Activated CD4-positive, alpha-beta T cell treated with anti-CD3 and anti-CD28 coated beads, Interleukin-2, Interleukin-4, amounts not matched to agents 100 ng/mL and 50 ng/mL, durations not matched to agents 16 hours and 8 hours (primary cell): ENCODE measurements at places on chromosomes 2 and 18.

DNA sequence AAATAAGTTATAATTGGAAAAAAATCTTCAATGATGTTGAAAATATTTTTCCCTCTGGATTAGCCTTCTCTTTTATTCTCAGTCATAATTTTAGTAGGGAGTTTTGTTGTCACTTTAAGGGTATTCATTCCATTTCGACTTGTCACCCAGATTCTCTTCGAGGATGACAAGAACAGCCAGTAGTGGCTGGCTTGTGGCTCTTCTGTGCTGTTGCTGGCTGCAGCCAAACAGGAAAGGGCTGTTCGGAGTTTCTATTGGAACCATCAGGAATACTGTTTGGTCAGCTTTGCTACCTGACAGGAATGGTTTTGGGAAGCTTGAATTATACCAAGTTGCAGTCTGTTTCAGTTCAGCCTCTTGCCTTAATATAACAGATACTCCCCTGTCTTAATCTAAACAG is 41.6 kb downstream of the MGAT5 start:
- no peak for DNase-seq

- DNase-seq = no peak
Measured at GRCh38 chr2:223368481-223368880, 233.7 kb downstream of the SCG2 start.

GRCh38 chr18:58578835-58579560 is 49.9 kb downstream of the ALPK2 start:
- DNase-seq = no peak

GRCh38 chr2:120239488-120240287 is 13.0 kb upstream of the RALB start:
- DNase-seq = no peak

GRCh38 chr2:121490584-121491133 is 40.0 kb upstream of the RNU4ATAC start:
- no peak for DNase-seq

DNA sequence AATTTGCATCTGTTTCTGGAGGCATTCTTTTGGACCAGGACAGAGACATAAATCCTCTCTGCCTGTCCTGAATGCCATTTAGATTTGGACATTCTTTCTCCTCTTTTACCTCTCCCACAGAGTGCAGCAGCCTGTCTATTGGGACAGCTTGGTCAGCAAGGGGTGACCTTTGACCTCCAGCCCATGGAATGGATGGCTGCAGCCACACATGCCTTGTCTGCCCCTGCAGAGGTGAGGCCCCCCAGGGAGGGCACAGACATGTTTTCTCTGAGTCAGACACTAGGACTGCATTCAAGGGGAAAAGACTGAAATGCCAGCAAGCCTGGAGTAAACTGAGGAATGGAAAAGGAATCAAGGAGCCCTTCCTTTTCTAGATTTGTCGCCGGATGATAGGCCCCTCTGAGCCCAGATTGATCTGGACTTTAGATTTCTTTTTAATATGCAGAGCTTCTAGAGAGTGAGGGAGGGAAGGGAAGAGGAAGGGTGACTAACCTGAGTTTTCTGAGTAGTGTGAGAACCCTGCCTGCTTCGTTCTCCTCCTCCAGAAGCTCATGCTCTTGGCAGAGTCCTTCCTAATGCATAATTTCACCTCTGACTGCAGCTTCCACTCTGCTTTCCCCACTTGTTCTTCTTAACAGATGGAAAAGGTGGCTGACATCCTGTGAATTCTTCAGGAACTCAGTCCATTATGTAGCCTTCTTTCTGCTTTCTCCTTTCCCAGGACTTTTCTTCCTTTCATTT is 16.1 kb upstream of the TTLL4 start:
- DNase-seq = no peak

GRCh38 chr18:37559194-37559593 is 6.4 kb downstream of the CELF4 start:
- DNase-seq = no peak

GRCh38 chr2:28695245-28695647 is 56.4 kb upstream of the PPP1CB start:
- DNase-seq = no peak
